ENCODE measurements at places on chromosomes 4 and X. TPM values are rescaled to one million over a fixed set of nuclear protein-coding genes. Genes with fewer than 3 reads are reported as not detected.

DNA sequence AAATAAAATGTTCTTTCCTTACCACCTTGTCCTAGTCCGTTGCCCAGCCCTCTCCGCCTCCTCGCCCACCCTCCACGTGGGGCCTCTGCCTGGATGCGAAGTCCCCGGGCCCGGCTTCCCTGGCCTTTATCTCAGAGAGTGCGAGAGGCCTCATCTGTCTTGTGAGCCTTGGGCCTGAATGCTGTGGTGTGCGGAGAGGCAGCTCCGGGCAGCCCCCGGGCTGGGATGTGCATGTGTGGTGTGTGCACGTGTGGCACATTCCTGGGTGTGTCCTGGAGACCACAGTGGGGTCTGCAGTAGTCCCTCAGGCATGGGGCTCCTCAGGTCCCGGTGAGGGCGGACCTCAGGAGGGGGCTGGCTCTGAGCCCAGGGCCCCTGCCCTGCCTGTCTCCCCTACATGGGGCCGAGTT lies 31.4 kb downstream of the DOK7 start:
- DNase-seq: no peak

DNA sequence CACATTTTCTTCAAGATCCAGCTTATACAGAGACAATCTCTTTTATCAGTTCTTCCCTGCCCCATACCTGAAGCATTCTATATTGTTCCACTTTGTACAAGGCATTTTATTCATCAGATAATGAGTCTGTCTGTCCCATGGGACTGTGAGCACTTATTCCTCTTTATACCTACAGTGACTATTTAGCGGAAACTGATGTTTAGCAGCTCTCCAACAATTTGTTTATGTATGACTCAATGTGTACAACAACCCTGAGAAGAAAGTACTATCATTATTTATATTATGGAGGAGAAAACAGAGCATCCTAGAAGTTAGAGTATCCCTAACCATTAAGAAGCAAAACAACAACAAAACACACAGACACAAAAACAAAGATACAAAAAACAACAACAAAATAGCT lies 306.5 kb downstream of the PRDM5 start:
- no peak for DNase-seq

GRCh38 chr4:137083571-137084135 lies 448.6 kb downstream of the PCDH18 start:
- DNase-seq: no peak

ARHGAP24 gene
- 2.1 TPM for total RNA-seq

COL25A1 gene
- 10.5 TPM for total RNA-seq

- DNase-seq: no peak
Measured at GRCh38 chr4:6594826-6595355, 19.9 kb downstream of the MAN2B2 start.

FAM184B gene
- 0.54 TPM for total RNA-seq

SPANXB1 gene
- total RNA-seq: not detected

UPF3B gene
- total RNA-seq: 8.8 TPM

DNA sequence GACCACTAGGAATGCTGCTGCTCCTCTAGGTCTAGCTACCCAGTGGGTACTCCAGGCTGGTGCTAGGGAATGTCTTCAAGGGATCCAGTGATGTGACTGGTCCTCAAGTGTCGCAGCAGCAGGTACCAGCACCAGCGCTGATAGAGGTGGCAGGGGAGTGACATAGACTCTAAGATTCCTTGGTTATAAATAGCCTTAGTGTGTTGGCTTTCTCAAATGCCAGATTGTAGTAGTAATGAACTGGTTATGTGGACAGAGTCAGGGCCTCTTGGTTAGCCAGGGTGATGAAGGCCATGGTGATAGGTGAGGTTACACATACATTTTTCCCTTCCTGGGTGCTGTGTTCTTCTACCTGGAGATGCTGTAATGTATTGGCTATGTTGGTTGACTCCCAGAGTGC lies 38.3 kb downstream of the DCLK2 start:
- no peak for DNase-seq

DNA sequence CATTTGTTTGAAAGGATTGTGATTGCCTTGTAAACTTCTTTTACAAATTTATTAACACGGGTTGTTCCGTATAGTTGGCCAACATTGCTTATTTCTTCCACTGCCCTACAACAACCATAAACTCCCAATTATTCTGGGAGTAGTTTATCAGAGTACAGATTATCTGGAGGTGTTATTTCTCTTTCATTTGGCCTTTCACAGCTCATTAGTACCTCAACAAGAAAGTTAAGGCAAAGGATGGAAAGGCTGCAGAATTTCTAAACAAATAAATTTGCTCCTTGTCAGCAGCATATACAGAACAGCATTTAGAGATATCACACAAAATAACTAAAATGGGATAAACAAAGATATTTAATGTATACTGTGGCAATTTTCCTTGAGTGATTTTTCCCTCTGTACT lies 548.8 kb downstream of the DMD start:
- no peak for DNase-seq

AREG gene
- total RNA-seq: 1.5 TPM

- DNase-seq: no peak
Measured at GRCh38 chrX:137945470-137945869, 379.5 kb downstream of the ZIC3 start.

GRCh38 chr4:153418121-153418520 lies 48.0 kb upstream of the TMEM131L start:
- DNase-seq: no peak

DNA sequence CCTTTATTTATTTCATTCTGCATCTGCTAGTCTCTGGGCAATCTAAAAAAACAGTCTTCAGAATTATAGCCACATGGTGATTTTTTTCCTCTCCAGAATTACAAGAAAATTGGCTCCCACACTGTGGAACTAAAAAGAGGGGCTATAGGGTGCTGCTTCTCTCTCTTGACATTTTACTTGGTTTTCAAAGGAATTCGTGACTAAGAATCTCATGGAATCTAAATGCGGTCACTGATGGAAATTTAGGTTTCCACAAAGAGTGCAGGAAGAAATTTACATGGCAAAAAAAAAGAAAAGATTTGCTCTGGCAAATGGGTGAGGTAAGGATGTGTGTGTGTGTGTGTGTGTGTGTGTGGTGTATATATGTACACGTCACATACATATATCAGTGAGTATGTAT lies 10.2 kb downstream of the ATXN3L start:
- peak; percentile 20 for DNase-seq

- no peak for DNase-seq
Measured at GRCh38 chr4:152072001-152072485, 311.2 kb upstream of the GATB start.

DNA sequence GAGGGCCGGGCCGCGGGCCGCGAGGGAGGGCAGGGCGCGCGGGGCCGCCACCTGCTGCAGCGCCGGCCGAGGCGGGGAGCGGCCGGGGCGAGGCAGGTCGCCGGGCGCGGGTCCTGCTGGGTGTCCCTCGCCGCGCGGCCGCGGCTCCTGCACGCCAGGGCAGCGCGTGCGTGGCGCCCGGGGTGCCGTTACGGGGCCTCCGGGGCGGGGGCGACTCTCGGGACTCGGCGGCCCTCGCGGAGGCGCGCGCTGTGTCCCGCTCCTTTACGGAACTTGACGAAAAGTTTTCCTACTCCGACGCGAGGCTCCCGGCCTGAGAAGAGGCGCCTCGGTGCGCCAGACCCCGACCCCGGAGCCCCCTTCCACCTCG lies 329 bp downstream of the TBC1D14 start:
- DNase-seq: no peak

All from astrocyte (in vitro differentiated cells and primary cell).